H1 (cell line): ENCODE measurements at places on chromosomes 12 and 14. TPM values are rescaled to one million over a fixed set of nuclear protein-coding genes. Genes with fewer than 3 reads are reported as not detected.

Gene KCNJ8
- total RNA-seq: 0.96 and 1.4 TPM in 2 replicates

Gene GARIN6
- total RNA-seq: not detected in 2 replicates

Gene IFNG-AS1
- not detected in 2 replicates for total RNA-seq

DNA sequence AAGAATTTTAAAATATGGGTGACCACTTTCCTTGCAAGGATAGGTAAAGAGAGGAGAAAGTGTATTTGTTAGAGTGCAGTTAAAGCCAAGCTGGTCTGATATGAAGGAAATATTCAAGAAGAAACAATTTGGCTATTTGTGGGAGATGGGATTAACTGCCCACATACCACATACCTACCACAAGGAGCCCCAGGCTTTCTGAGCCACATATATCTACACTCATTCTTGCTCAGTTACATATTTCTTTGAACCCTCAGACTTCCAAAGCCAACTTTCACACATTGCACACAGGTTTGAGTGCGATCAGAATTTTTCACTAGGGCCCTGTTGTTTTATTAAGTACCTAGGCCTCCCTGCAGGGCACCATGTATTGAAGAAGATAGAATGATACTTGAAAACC is 330.2 kb downstream of the ZFP36L1 start:
- DNase-seq: no peak

DNA sequence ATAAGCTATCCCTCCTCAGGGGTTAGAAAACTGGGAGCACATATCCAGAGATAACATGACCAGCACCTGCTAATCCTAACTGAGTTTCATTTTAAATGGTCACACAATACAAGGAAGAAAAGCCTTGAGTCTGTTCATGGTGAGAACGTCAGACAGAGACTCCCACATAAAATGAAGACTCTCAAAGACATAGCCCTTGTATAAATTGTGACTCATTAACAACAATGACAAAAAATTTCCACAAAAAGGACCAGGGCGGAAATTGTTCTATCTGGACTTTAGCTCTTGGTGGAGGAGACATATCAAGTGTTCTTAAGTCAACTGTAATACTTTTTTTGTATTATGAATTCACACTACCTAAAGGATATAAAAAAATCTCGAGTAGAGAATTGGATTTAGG is 313.7 kb upstream of the DCN start:
- no peak for DNase-seq
